ENCODE measurements at places on chromosomes 4 and X. TPM values are rescaled to one million over a fixed set of nuclear protein-coding genes. Genes with fewer than 3 reads are reported as not detected.

The PLAC8 gene
- total RNA-seq, result 0.21 TPM

The NUP62CL gene
- total RNA-seq, result 1.8 TPM

The EDNRA gene
- total RNA-seq, result 11.7 TPM

The DUSP9 gene
- 3.2 TPM for total RNA-seq

The CLDN34 gene
- total RNA-seq, result not detected

The POU4F2 gene
- total RNA-seq, result not detected

The NHS gene
- 9.8 TPM for total RNA-seq

The FGD1 gene
- total RNA-seq, result 13.0 TPM

The PTCHD1 gene
- 0.68 TPM for total RNA-seq

The CCDC110 gene
- total RNA-seq, result 0.14 TPM

The SPIN2A gene
- not detected for total RNA-seq

The ATOH1 gene
- total RNA-seq, result not detected

The ERCC6L gene
- total RNA-seq, result 0.92 TPM

The LINC00632 gene
- total RNA-seq, result 1.4 TPM

The GAGE12F gene
- not detected for total RNA-seq

The PIN4 gene
- 7.1 TPM for total RNA-seq

The KCNIP4 gene
- total RNA-seq, result 4.7 TPM

The EPHA5 gene
- total RNA-seq, result 0.07 TPM

The CT47C1 gene
- total RNA-seq, result not detected

The RAB9B gene
- 0.34 TPM for total RNA-seq

The BCORL1 gene
- 5.8 TPM for total RNA-seq

The SPATA4 gene
- 0.34 TPM for total RNA-seq
